ENCODE measurements at places on chromosomes 7 and 10.

DNA sequence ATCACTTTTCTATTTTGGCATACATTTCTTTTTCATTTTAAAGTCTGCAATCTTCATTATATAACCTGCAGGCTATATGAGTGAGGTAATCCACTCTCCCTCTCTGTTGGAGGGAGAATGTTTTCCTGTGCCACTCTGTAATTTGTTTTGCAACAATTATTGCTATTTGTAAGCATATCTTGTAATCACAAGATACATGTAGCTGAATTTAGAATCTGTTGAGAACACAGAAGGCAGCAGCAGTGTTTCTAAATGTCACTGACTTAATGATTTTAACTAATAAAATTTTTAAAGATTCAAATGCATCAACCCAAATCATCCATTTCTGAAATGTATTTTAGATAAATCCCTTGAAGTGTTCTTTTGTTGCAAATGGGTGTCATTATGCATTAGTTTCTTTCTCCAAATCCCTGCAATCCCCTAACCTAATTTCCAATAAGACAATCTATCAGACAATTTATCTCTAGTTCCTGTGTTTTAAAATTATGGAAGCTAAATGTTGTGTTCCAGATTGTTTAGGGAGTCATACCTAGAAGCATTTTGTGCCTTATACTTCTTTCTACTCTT, 19.8 kb upstream of the UMAD1 start:
- DNase-seq = no peak

GRCh38 chr10:132609211-132609610, 71.6 kb downstream of the INPP5A start:
- DNase-seq = no peak

DNA sequence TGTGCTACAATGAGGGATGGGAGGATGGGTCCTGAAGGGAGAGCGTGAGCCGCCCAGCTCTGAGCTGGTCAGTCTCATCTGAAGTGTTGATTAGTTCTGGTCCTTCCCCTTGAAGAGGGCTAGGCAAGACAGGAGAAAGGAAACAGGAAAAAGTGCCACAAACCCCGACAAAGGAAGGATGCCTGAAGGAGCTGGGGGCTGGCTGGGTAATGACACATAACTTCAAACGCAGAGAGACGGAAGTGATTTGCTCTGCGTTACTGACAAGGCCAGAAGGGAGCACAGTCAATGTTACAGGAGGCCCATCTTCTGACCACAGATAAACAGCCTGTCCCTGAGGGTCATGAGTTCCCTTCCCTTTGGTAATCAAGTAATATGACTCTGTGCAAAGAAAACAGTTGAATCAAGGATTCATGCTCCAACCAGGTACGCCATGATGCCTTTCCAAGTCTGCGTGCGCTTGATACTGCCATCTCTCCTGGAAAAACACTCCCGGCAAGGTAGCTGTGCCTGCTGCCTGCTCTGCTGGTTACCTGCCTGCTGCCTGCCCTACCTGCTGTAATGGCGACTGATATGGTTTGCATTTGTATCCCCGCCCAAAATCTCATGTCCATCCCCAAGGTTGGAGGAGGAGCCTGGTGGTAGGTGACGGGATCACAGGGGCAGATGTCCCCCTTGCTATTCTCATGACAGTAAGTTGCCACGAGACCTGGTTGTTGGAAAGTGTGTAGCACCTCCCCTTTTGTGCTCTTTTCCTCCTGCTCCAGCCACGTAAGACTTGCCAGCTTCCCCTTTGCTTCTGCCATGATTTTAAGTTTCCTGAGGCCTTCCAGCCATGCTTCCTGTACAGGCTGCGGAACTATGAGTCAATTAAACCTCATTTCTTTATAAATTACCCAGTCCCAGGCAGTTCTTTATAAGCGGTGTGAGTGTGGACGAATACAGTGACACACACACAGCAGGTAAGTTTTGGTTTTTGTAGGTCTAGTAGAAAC, 57.9 kb downstream of the GRB10 start:
- no peak for DNase-seq

DNA sequence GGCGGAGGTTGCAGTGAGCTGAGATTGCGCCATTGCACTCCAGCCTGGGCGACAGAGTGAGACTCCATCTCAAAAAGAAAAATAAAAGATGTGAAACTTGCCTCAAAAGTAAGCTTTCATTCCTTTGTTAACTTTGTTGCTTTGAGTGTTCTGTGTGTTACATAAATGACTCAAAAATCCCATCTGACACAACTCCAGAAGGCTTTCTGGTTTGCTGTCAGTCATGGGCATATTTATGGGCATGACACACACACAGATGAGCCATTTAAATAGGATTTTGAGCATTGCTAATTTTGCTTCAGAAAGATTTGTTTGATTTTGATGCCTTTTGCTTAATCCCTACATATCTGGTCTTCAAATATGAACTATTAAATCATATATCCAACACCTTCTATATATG, 82.6 kb downstream of the CACNB2 start:
- no peak for DNase-seq

- no peak for DNase-seq
Measured at GRCh38 chr10:46198516-46198915, 88.3 kb upstream of the ANTXRL start.

- DNase-seq = no peak
Measured at GRCh38 chr10:12852687-12853086, 148.8 kb downstream of the CCDC3 start.

GRCh38 chr7:41167836-41168235, 535.1 kb downstream of the INHBA start:
- DNase-seq = no peak

DNA sequence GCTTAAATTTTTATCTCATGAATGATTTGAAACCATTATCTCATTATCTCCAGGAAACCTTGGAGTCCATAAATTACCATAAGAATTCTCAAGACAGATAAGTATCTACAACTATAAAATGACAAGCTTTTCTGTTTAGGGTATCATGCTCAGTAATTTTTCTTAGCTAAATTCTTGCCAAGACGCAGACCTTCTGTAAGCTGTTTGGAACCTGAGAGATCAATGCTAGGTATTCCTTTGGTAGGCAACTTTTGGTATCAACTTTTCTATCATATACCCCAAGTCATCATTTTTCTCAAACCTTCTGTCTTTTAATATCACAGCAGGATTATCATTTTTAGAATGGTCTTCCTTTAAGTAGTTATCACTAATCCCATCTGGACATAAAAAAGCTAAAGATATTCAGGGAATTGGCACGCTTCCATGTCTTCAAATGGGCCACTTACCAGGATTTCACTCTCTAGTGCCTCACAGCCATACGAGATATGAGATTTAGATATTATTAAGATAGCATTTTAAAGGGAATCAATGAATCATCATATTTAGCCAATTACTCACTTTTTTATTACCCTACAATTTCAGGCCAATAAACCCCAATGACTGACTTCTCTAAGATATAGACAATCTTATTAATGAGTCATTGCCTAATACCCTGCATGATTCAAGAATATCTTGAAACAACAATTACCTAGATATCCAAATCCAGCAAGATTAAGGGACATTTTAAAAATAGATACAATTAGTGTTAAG, 544.1 kb downstream of the HTR7 start:
- no peak for DNase-seq

- no peak for DNase-seq
Measured at GRCh38 chr10:125238682-125239081, 78.3 kb upstream of the CTBP2 start.

DNA sequence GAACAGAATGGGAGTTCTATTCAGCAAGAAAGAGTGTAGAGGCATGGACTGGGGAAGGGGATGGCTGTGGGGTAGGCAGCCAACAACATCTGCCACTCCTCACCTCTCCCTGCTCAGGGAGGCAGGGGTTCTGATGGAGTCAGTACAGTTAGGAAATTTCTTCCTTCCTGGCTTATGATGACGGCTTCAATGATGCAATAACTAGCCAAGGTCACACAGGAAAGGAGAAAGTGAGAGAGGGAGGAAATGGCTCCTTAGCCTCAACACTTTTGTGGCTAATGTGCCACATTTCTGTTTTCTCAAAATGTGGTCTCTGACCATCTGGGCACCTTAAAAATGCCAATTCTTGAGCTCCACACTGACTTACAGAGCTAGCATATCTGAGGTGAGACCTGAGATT, 79.3 kb upstream of the PDZD8 start:
- no peak for DNase-seq

DNA sequence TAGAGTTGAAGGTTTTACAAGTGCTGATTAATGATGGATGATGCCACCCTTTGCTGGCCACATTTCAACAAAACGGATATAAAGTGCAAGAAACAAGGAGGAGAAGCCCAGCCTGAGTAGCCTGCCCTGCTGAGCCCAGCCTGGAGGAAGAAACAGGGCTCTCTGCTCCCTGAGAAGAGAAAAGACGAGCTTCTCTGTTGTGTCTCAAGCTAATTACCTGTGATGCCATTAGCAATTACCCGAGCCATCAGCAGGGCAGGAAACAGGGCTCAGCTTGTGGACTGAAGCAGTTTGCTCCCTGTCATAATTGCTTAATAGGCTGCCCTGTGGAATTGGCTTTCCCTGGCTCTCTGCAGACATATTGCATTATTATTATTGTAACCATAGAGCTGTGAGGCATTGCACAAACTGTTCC, 709.3 kb upstream of the AUTS2 start:
- DNase-seq = no peak

DNA sequence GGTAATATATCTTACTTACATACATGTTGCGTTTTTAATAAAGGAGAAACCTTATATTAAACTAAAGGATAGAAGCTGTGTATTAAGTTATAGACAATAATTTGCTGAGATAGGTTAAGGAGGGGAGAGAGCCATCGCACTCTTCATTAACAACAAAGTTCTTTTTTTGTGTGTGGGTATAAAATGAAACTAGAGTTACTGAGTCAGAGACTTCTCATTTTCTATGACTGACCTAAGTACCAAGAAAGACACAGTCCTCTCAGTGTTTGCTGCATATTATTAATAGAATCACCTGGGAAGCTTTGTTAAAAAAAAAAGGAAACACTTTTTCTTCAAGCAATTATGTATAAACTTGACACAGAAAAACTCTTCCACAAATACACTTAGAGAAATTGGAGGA, 31.4 kb downstream of the FEZF1 start:
- no peak for DNase-seq

- no peak for DNase-seq
Measured at GRCh38 chr10:117277675-117278074, 36.8 kb downstream of the SLC18A2 start.

DNA sequence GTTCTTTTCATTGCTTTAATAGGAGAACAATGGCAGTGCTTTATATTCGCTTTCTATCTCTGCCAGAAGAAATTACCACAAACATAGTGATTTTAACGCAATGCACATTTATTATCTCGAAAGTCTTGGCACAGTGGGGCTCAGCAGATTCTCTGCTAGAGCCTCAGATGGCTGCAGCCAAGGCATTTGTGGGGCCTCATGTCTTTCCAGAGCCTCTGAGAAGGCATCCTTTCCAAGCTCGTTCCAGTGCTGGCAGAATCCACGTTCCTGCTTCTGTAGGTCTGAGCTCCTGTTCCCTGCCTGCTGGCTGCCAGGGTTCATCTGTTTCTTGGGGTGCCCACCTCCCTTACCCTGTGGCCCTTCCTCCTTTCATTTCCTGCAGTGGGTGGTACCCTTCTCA, 60.2 kb downstream of the LRRC18 start:
- no peak for DNase-seq

DNA sequence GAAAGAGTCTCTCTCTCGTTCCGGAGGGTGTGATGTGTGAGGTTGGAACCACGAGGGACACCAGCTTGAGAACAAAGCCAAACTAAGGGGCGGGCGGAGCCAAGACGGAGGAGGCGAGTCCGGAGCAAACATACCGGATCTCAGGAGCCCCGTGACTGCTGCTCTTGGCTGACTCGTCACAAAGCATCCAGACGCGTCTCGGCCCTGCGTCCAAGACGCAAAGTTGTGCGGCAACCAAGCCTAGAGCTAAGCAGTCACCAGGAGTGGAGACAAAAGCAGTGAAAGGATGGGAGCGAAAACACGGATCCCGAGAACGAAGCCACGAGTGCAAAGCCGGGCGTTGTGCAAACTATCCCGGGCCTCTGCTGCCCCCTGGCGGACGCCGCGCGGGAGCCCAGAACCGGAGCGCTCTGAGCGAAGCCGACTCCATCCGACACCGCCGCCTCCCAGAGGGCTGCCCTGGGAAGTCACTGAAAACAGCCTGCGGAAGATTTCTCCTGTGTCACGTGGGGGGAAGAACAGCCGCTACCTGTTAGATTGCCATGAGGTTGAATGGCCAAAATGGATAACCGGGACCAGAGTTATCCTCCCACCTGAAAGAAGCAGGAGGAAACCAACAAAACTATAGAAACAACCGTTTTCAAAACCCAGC, 46.4 kb upstream of the TMEM72 start:
- peak; percentile 75 for DNase-seq

- no peak for DNase-seq
Measured at GRCh38 chr10:117360994-117361667, 14.1 kb downstream of the PDZD8 start.

DNA sequence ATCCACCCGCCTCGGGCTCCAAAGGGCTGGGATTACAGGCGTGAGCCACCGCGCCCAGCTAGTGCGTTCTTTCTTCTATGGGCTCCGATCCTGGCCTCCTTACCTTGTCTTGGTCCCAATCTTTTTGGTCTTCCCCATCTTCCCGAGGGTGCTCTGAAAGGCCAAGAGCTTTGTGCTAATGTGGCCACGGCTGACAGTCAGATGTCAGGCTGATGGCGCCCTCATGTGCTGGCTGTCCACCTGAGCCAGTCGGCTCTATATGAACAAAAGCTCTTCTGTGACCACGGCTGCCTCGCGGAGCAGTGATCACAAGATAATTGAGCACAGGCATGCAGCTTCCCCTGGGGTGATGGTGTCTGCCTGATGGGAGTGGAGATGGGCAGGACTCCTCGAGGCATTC, 11.0 kb upstream of the AHCYL2 start:
- DNase-seq = peak; percentile 38

DNA sequence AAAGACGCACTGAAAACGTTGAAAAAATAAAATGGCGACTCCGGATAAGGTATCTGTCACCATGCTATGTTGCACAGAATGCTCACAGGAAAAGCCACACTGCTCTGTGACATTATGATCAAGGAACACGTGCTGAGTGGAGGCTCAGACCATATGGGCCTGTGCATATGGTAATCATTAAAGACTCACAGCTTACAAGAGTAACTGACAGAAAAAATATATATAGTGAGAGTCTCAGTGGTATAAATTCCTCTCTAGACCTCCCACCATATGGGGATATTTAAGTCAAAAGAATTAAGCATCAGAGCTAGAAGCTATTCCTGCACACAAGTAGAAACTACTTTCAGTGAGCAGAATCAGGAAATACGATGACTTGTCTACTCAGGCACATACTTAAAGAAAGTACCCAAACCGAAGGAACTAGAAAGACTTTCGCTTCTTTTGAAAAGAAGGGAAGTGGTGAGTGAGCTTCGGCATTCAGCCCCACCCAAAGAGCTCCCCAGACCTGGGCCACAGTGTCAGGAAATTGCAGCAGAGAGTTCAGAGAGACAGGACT, 65.1 kb upstream of the MPP7 start:
- peak; percentile 35 for DNase-seq

GRCh38 chr7:1403638-1404459, 55.4 kb downstream of the MICALL2 start:
- no peak for DNase-seq

- no peak for DNase-seq
Measured at GRCh38 chr10:123529146-123529760, 136.9 kb upstream of the GPR26 start.

GRCh38 chr7:101729241-101729883, 88.1 kb upstream of the CUX1 start:
- no peak for DNase-seq

All from globus pallidus (tissue), 1 donor.